ENCODE measurements at places on chromosomes 6 and 20.

DNA sequence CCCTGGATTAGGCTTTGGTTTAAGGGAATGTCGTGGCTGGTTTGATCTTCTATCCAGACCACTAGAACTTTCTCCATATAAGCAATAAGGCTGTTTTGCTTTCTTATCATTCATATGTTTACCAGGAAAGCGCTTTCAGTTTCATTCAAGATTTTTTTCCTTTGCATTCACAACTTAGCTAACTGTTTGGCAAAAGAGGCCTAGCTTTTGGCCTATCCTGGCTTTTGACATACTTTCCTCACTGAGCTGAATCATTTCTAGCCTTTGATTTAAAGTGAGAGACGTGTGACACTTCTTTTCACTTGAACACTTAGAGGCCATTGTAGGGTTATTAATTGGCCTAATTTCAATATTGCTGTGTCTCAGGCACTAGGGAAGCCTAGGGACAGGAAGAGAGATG lies 1.7 kb upstream of the FAM50B start:
- H3K4me3 ChIP-seq: no peak overlapping the region
- H3K27ac ChIP-seq: peak overlapping the region; percentile 5
- H3K4me1 ChIP-seq: peaks cover 37% of the 10 kb centered on the region
- DNase-seq: no peak

- H3K27me3 ChIP-seq: no peaks in the 10 kb centered on the region
- no peaks in the 10 kb centered on the region for H3K4me1 ChIP-seq
- H3K27ac ChIP-seq: no peak overlapping the region
- H3K36me3 ChIP-seq: peaks cover 14% of the 10 kb centered on the region
Measured at GRCh38 chr20:20521736-20522135, 153.8 kb downstream of the INSM1 start.

GRCh38 chr20:51961964-51962761 lies 159.8 kb upstream of the SALL4 start:
- H3K27ac ChIP-seq: peak overlapping the region; percentile 19
- no peak for DNase-seq
- H3K4me1 ChIP-seq: peaks cover 34% of the 10 kb centered on the region
- no peaks in the 10 kb centered on the region for H3K36me3 ChIP-seq
- H3K27me3 ChIP-seq: no peaks in the 10 kb centered on the region

DNA sequence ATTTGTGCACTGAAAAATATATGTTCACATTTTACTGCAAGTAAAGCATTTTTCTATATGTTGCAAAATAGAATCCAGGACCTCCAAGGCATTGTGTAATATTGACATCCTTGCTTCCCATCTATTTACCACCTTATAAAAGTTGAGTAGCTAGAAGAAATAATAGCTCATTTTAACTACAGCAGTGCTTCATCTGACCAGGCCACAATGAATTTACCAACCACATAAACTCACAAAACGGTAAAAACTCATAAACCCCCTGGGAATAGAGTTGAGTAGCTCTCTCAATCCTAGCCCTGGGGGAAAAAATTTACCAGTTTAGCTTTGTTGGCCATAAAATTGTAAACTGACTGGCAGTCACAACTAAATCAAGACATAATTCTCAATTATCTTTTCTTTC lies 3.9 kb downstream of the ATXN1 start:
- H3K4me3 ChIP-seq: no peak overlapping the region
- DNase-seq: no peak
- H3K4me1 ChIP-seq: peaks cover 56% of the 10 kb centered on the region
- no peaks in the 10 kb centered on the region for H3K27me3 ChIP-seq
- H3K36me3 ChIP-seq: peaks cover 2% of the 10 kb centered on the region
- peak overlapping the region; percentile 42 for H3K27ac ChIP-seq

GRCh38 chr6:8172530-8172929 lies 70.2 kb upstream of the EEF1E1 start:
- peaks cover 3% of the 10 kb centered on the region for H3K4me1 ChIP-seq
- no peak overlapping the region for H3K4me3 ChIP-seq
- H3K27me3 ChIP-seq: peaks cover 13% of the 10 kb centered on the region
- H3K36me3 ChIP-seq: no peaks in the 10 kb centered on the region

GRCh38 chr6:113187661-113188060 lies 669.5 kb upstream of the MARCKS start:
- no peak for DNase-seq
- peak overlapping the region; percentile 51 for H3K27ac ChIP-seq
- H3K36me3 ChIP-seq: no peaks in the 10 kb centered on the region
- H3K27me3 ChIP-seq: no peaks in the 10 kb centered on the region

DNA sequence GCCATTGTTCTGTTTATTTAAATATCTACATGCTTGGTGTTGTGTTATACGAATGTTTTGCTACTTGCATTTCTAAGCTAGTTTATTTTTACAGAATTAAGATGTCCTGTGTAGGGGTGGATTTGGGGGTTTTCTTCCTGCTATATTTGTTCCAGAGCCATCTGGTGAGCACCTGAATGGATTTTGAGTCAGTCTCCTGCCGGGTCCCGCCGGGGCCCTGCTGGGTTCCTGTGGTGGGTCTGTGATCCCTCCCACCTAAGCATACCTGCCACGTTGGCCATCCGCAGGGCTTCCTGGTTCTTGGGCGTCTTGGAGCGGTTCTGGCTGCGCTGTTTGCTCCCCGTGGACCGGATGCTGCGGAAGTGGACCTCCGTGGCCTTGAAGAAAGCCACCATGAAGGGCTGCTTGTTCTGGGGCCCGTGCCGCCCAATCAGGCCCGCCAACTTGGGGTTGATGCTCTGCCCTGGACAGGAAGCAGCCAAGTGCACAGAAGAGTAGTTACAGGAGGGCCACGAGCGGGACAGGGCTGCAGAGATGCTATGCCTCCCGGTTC lies 82.9 kb downstream of the BMP7 start:
- H3K4me3 ChIP-seq: no peak overlapping the region
- H3K27ac ChIP-seq: no peak overlapping the region
- H3K27me3 ChIP-seq: peaks cover 10% of the 10 kb centered on the region

Data from osteocyte (in vitro differentiated cells).